ENCODE measurements at places on chromosomes 7 and 10.

- DNase-seq, result no peak
Measured at GRCh38 chr7:91149341-91150246, 114.6 kb upstream of the FZD1 start.

- no peak for DNase-seq
Measured at GRCh38 chr7:142445019-142445686, 187.3 kb upstream of the PRSS58 start.

GRCh38 chr10:10482613-10483012, 535.1 kb upstream of the CELF2 start:
- no peak for DNase-seq

DNA sequence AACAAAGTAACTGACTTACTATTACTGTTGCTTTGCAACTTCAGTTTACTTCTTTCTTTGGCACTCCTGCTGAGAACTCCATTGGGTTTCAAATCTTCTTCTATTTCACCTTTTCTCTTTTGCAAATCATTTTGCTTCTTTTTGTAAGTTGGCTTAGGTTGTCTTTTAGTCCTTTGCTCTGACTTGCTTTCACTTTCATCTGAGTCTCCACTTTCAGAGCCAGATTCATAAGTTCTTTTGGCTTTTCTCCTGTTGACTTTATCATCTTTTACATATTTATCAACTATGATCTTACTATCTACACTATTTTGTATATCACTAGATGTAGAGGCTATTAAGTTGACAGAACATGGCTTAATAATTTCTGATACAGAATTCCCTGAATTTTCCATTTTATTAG, 73.4 kb downstream of the NRBF2 start:
- no peak for DNase-seq

DNA sequence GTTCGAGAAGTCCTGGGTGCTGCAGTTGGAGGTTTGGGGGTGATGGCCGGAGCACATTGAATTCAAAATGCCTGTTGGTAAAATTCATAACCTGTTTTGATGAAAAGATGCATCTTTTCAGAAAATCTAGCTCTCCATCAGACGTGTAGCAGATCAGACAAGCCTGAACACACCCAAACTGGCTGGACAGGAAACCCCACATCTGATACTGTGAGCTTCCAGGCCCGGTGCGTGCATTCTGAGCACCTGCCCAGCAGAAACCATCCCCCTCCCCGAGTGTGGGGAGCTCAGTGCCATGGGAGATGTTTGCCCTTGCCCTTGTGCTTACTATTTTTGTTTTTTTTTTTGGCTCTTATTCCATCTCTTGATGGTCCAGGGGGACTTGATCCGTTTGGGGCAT, 417.1 kb downstream of the TCERG1L start:
- no peak for DNase-seq

GRCh38 chr7:47302560-47302959, 279.4 kb downstream of the TNS3 start:
- no peak for DNase-seq

DNA sequence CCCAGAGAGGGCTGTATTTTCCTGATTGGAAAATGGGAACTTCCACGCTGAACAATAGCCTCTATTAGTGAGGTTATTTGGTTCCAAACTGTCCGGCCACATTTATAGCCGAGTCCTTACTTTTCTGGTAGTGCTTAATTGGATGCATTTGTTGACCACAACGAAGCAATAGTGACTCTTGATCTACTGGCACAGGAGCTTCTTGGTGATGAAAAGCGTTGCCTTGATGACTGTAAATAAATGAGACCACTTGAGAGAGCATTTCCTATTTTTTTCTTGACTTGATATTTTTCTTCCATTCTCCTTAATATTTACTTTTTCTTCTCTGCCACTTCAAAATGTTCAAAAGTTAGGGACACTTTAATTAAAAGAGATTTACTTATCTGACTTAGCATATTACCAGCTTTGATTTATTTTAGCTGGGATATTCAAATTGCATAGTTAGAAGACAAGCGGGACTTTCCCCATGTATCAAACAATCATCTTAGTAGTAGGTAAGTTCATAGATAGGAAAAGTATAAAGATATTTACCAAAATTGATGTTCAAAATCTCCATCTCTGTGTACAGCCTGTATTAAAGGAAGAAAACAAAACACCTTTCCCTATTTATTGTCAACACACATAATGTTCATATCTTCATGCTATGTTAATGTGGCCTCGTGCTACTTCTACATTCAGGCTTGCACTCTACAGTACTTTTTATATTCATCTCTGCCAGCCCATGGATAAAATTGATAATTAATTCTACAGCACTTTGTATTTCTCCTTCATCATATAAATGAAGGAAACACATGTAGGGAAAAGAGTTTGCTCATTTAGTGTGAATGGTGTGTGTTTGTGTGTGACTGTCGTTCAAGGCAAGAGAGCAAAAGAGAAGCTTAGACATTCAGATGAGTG, 5.1 kb upstream of the SP8 start:
- DNase-seq, result no peak

- DNase-seq, result no peak
Measured at GRCh38 chr7:29987811-29988317, 1.7 kb downstream of the SCRN1 start.

- DNase-seq, result no peak
Measured at GRCh38 chr7:2109936-2110609, 122.7 kb downstream of the MAD1L1 start.

GRCh38 chr10:119441921-119442757, 100.4 kb downstream of the RGS10 start:
- DNase-seq, result no peak

- no peak for DNase-seq
Measured at GRCh38 chr10:1186683-1186990, 130.5 kb downstream of the WDR37 start.

DNA sequence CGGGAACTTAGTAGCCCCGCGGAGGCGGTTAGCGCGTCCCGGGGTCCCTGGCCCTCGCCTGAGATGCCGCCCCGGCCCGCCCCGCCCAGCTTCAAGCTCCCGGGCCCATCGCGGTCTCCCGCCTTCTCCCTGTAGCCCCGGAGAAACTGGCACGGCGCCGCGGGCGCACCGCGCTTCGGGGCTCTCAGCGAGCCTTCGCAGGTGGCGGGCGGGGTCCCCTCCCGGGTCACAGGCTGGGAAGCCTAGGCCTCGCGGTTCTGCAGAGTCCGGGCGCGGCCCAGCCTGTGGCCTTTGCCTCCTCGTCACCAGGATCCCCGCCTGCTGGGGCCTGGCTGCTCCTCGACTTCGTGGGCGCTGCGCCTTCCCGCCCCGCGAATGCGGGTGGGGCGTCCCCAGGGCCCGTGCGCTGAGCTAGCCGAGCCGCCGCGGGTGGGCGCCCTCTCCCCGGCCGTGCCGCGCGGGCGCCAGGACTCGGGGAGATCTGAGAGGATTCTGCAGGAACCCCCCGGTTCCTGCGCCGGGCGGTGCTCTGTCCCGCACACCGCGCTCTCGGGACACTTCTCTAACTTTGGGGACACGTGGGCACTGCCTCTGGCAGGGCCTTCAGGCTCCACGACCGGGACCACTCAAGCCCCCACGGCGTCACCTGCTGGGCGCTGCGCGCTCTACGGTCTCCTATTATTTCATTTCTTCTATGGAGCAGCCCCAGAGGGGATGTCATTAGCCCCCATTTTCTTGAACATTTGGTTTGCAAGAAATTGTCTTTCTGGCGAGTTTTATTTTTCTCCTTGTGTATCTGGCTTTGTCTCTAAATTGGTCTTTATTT, 682 bp upstream of the RGS10 start:
- no peak for DNase-seq

DNA sequence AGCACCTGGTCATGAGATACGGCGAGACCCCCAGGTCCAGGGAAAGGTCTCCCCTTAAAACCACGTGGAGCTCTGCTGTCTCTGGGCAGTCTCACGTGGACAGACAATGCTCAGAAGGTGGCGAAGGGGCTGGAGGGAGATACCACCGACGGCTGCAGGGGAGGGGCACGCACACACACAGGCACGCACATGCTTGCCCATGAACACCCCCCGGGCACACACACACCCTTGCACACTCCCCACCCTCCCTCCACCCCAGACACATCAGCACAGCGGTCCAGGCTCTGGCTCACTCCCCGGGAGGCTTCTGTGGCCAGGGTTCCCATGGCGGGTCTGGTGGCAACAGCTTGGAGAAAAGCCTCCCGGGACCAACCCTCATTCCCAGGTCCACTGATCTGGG, 52.4 kb upstream of the TNRC18 start:
- DNase-seq, result no peak

GRCh38 chr7:110311556-110311955, 779.4 kb upstream of the LRRN3 start:
- DNase-seq, result no peak

- DNase-seq, result no peak
Measured at GRCh38 chr10:117545141-117546019, 2.8 kb downstream of the EMX2 start.

GRCh38 chr7:157306846-157307838, 29.7 kb upstream of the DNAJB6 start:
- DNase-seq, result no peak

GRCh38 chr10:91422915-91423314, 12.8 kb downstream of the HECTD2 start:
- DNase-seq, result no peak

DNA sequence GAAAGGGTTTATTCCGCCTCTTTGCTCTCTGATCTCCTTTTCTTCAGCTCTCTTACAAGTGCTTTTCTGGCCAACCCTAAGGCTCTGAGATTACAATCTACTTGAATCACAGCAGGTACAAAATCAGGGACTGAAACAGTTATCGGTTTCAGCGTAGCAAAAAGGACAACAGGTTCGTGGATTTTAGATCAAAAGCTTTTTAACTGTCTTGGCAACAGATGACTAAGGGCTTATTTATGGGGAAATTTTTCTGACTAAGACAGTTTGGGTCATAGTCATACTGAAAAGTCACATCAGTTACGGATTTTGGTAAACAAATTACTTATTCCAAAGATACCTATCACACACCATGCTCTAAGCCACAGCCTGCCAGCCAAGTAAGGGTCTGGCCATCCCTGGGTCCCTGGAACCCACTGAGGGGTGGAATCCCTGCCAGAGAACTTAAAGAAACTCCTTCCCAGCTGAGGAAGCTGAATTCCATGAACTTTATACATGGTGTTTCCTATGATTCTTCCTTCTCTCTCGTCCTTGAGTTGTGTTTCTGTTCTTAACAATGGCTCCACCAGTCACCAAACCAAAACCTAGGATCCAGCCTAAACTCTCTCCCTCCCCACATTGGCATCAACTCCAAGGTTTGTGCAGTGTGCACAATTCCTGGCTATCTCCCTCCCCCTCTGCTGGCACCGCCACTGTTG, 169.3 kb downstream of the FAM107B start:
- DNase-seq, result no peak

All from esophagus squamous epithelium (tissue), 5 donors.